Pancreas (tissue), 10 donors: ENCODE measurements at places on chromosomes 5 and 9. TPM values are rescaled to one million over a fixed set of nuclear protein-coding genes. Genes with fewer than 3 reads are reported as not detected.
A peak's percentile ranks its signal among the peaks of the same experiment; 100 is the strongest.

GRCh38 chr5:65482296-65482735, 596 bp upstream of the ADAMTS6 start:
- peaks cover 14% of the 10 kb centered on the region for H3K4me1 ChIP-seq
- H3K4me3 ChIP-seq = peak overlapping the region; percentile 30
- no peaks in the 10 kb centered on the region for H3K27me3 ChIP-seq
- no peak for DNase-seq
- no peaks in the 10 kb centered on the region for H3K36me3 ChIP-seq

GRCh38 chr9:22645893-22646292, 199.3 kb downstream of the DMRTA1 start:
- no peak for DNase-seq
- no peak overlapping the region for H3K4me3 ChIP-seq
- no peak overlapping the region for H3K27ac ChIP-seq
- no peaks in the 10 kb centered on the region for H3K27me3 ChIP-seq
- H3K4me1 ChIP-seq = no peaks in the 10 kb centered on the region

GRCh38 chr9:122086873-122087272, 6.2 kb downstream of the TTLL11 start:
- H3K4me3 ChIP-seq = no peak overlapping the region
- no peaks in the 10 kb centered on the region for H3K27me3 ChIP-seq
- H3K27ac ChIP-seq = no peak overlapping the region
- H3K36me3 ChIP-seq = no peaks in the 10 kb centered on the region

DNA sequence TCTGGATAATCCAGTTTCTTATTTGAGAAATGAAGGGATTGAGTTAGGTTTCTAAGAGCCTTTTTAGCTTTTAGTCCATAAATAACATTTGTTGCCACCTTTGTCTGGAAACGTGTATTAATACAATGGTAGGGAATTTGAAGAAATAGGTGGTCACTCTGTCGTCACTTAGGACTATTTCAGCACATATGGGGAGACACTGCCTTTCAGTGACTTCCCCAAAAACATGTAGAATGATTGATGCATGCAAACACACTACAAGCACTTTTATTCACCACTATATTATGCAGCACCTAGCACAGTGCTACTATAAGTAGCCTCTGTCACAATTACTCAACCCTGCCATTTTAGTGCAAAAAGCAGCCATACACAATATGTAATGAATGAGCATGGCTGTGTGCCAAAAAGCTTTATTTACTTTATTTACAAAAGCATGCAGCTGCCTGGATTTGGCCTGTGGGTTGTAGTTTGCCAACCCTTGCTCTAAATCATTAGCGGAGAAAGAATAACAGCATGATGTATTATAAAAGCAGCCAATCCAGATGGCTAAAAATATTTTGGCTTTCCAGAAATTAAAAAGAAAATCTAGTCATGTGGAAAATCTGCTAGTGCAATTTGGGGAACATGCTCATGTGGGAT, 154.2 kb upstream of the HMHB1 start:
- H3K4me1 ChIP-seq = no peaks in the 10 kb centered on the region
- no peak for DNase-seq
- H3K27ac ChIP-seq = no peak overlapping the region
- no peaks in the 10 kb centered on the region for H3K36me3 ChIP-seq
- no peak overlapping the region for H3K4me3 ChIP-seq

The TMEM252 gene
- not detected for total RNA-seq

GRCh38 chr5:112551419-112552032, 132.4 kb upstream of the EPB41L4A start:
- H3K27me3 ChIP-seq = no peaks in the 10 kb centered on the region
- no peaks in the 10 kb centered on the region for H3K4me1 ChIP-seq
- H3K36me3 ChIP-seq = no peaks in the 10 kb centered on the region
- H3K4me3 ChIP-seq = no peak overlapping the region

The HRCT1 gene
- total RNA-seq = 1.1 TPM

DNA sequence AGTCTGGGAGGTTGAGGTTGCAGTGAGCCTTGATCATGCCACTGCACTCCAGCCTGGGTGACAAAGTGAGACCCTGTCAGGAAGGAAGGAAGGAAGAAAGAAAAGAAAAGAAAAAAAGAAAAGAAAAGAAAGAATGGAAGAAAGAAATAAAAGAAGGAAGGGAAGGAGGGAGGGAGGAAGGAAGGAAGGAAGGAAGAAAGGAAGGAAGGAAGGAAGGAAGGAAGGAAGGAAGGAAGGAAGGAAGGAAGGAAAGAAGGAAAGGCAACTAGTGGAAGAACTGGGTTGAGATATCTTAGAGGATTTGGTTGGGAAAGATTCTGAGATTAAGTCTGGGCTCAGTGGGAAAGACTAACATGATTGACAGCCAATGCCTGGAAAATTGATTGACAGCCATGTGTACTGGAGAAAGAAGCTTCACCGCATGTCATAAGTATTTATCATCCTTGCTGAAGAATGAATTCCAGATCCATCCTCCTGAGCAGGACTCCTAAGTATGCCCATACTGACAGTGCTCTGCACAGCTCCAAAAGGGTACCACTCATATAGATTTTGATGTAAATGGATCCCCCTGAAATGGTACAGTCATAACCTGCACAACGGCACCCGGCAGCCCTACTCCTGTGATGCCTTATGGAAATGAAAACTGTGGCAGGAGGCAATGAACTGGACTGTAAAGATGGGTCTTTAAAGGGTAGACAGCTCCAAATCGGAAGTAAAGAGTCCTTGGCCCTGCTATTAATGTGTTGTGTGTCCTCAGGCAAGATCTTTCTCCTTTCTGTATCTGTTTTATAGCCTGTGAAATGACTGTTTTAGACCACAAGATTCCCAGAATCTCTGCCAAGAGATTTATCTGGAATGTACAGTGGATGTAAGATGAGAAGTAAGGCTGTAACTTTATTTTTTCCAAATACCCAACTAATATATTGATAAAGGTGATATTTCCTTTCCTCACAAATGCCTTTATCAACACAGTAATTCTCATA, 16.9 kb upstream of the ADRA1B start:
- H3K4me3 ChIP-seq = no peak overlapping the region
- DNase-seq = no peak
- no peaks in the 10 kb centered on the region for H3K27me3 ChIP-seq
- H3K27ac ChIP-seq = no peak overlapping the region

The TRPM6 gene
- 0.14 TPM for total RNA-seq

- no peak overlapping the region for H3K27ac ChIP-seq
- no peaks in the 10 kb centered on the region for H3K27me3 ChIP-seq
- H3K4me3 ChIP-seq = no peak overlapping the region
- H3K36me3 ChIP-seq = no peaks in the 10 kb centered on the region
- no peaks in the 10 kb centered on the region for H3K4me1 ChIP-seq
- no peak for DNase-seq
Measured at GRCh38 chr5:139446956-139447779, 7.8 kb upstream of the DNAJC18 start.

- H3K27me3 ChIP-seq = no peaks in the 10 kb centered on the region
Measured at GRCh38 chr5:131794586-131794985, 2.2 kb downstream of the FNIP1 start.

The PCDHA6 gene
- 1.0 TPM for total RNA-seq

DNA sequence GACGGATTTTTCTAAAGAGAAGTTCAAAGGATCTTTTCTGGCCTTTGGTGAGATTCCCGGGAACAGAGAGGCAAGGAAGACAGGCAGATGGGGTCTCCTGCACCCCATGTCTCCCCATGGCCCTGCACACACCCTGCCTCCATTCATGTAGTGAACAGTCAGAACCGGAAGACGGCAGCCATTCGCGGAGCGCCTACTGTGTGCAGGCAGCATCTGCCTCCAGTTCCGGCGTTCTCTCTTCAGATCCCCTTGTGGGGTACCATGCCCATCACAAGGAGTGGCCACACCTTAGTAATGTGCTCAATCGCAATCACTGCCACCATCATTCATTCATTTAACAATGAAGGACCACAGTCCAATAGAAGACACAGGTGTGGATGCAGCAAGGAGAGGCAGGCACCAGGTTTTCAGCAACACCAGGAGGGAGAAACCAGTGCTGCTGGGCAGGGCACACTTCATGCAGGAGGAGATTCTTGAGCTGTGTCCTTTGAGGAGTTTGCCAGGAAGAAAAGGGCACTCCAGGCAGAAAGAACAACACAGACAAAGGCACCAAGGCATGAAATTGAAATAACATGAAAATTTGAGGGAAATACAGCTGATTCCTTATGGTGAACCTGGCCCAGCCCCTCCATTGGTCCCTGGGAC, 171.5 kb upstream of the PHYKPL start:
- no peaks in the 10 kb centered on the region for H3K4me1 ChIP-seq
- H3K27ac ChIP-seq = no peak overlapping the region
- no peak overlapping the region for H3K4me3 ChIP-seq
- no peaks in the 10 kb centered on the region for H3K27me3 ChIP-seq

- no peaks in the 10 kb centered on the region for H3K36me3 ChIP-seq
- DNase-seq = no peak
- H3K27me3 ChIP-seq = no peaks in the 10 kb centered on the region
- no peak overlapping the region for H3K4me3 ChIP-seq
- H3K27ac ChIP-seq = no peak overlapping the region
Measured at GRCh38 chr5:14172149-14172795, 29.1 kb downstream of the TRIO start.

The PRRC1 gene
- 46.7 TPM for total RNA-seq

DNA sequence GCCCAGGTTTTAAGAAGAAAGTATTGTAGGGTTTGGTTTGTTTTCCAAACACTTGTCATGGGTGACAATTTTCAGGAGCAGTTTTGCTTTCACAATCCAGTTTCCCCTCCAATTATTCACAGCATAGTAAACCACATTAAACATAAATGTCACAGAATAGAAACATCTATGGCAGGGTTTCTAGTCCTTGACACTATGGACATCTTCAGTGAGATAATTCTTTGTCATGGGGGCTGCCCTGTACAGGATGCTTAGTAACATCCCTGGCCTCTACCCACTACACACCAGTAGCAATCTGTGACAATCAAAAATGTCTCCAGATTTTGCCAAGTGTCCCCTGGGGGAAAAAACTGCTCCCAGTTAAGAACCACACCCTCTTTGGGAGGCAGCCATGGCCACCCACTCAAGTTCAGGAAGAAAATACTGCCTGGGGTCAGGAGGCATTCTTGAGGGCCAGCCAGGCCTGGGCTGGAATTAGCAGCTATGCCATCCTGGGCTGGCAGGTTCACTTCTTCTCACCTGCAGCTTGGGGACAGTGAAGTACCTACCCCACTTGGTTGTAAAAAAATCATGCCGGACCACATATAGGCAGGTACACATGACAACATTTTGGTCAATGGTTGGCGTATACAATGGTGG, 116.3 kb downstream of the HSD17B3 start:
- H3K36me3 ChIP-seq = no peaks in the 10 kb centered on the region
- no peak for DNase-seq
- H3K27me3 ChIP-seq = no peaks in the 10 kb centered on the region

DNA sequence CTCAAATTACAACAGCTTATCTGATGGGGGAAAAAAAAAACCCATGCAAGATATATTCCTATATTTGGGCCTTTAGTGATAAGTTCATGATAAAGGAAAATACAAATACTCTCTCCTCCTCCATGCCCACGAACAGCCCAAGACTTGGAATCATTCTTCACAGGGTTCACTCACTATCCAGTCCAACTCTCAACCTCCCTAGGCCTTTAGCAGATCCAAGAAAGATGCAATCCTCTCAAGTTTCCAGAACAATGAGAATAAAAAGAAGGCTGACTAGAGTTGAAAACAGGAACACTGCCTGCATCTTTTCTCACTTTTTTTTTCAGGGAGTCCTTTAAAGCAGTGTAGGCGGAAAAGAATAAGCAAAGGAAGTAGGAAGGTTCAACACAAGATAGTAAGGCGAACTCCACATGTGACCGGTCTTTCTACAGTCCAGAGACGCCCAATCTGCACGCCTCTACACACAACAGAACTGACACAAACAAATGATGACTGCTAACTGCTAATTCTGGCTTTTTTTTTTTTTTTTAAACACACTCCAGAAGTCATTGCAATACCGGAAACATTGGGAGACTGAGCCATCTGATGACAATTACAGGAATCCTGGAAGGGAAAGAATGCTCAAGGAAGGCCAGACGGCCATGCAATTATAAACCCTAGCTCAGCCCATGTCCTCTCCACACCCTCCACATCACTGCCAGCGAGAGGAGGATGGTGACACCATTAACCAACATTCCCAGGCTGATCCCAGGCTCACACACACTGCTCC, 75.4 kb downstream of the BNC2 start:
- no peaks in the 10 kb centered on the region for H3K27me3 ChIP-seq
- no peak for DNase-seq
- H3K4me3 ChIP-seq = no peak overlapping the region
- no peaks in the 10 kb centered on the region for H3K36me3 ChIP-seq

GRCh38 chr5:150065346-150065745, 21.0 kb downstream of the CSF1R start:
- H3K27me3 ChIP-seq = no peaks in the 10 kb centered on the region
- H3K27ac ChIP-seq = no peak overlapping the region
- H3K4me3 ChIP-seq = no peak overlapping the region
- DNase-seq = no peak

DNA sequence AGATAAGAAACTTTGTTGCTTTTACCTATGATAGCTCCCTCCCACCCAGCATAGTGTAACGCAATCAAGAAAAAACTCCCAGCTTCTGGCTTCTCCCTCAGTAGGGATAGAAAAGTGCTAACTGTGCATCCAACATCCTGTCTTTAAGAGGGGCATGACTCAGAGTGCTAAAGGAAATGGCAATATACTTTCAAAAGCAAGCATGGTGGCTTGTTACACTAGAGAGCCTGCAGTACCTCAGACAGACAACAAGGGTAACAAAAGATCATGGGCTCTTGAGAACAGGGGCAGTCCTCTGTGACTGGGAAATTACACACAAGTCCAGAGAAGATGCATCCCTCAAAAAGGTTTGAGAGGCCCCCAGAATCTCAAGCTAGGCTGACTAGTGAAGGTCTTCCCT, 37.8 kb downstream of the PRELID2 start:
- no peak overlapping the region for H3K4me3 ChIP-seq
- no peak for DNase-seq
- no peaks in the 10 kb centered on the region for H3K4me1 ChIP-seq
- no peak overlapping the region for H3K27ac ChIP-seq
- H3K27me3 ChIP-seq = no peaks in the 10 kb centered on the region

GRCh38 chr9:36214571-36214970, 23.9 kb downstream of the CLTA start:
- no peak overlapping the region for H3K4me3 ChIP-seq
- no peak overlapping the region for H3K27ac ChIP-seq
- H3K27me3 ChIP-seq = no peaks in the 10 kb centered on the region
- peaks cover 27% of the 10 kb centered on the region for H3K36me3 ChIP-seq

- no peaks in the 10 kb centered on the region for H3K27me3 ChIP-seq
- H3K4me3 ChIP-seq = no peak overlapping the region
- no peak overlapping the region for H3K27ac ChIP-seq
- DNase-seq = no peak
- H3K36me3 ChIP-seq = no peaks in the 10 kb centered on the region
Measured at GRCh38 chr9:18632632-18633403, 158.9 kb downstream of the ADAMTSL1 start.

- H3K27me3 ChIP-seq = no peaks in the 10 kb centered on the region
- peak; percentile 40 for DNase-seq
- H3K36me3 ChIP-seq = no peaks in the 10 kb centered on the region
- H3K4me1 ChIP-seq = peaks cover 5% of the 10 kb centered on the region
- no peak overlapping the region for H3K4me3 ChIP-seq
- H3K27ac ChIP-seq = peak overlapping the region; percentile 21
Measured at GRCh38 chr5:56279979-56280378, 46.8 kb upstream of the ANKRD55 start.

- no peaks in the 10 kb centered on the region for H3K4me1 ChIP-seq
- no peak overlapping the region for H3K4me3 ChIP-seq
- DNase-seq = no peak
- no peaks in the 10 kb centered on the region for H3K27me3 ChIP-seq
Measured at GRCh38 chr5:170917113-170917512, 55.3 kb downstream of the RANBP17 start.

The CD180 gene
- 0.05 TPM for total RNA-seq

The SLC46A2 gene
- not detected for total RNA-seq

GRCh38 chr5:17743580-17744435, 109.5 kb downstream of the TAF11L14 start:
- DNase-seq = no peak

The SPINK6 gene
- not detected for total RNA-seq
